ENCODE measurements at places on chromosomes 11 and 22. TPM values are rescaled to one million over a fixed set of nuclear protein-coding genes. Genes with fewer than 3 reads are reported as not detected.

GRCh38 chr11:292211-293121, 3.5 kb downstream of the PGGHG start:
- no peak for DNase-seq

DNA sequence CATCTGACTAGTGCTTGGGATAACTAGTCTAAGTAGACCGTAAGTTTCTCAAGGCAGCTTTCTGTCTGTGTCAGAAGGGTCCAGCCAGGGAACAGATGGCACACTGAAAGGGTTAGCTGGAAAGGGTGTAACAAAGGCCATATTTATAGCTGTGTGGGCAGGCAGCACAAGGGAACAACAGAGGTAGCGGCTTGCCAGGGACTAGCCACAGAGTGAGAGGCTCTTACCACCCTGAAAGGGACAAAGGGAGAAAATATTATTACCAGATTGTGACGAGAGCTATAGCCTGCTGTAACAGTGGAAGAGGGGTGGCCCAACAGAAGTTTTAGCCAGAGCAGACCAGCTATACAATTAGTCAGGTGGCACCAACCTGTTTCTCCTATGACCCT, 129.4 kb downstream of the CCDC34 start:
- DNase-seq, result no peak

DNA sequence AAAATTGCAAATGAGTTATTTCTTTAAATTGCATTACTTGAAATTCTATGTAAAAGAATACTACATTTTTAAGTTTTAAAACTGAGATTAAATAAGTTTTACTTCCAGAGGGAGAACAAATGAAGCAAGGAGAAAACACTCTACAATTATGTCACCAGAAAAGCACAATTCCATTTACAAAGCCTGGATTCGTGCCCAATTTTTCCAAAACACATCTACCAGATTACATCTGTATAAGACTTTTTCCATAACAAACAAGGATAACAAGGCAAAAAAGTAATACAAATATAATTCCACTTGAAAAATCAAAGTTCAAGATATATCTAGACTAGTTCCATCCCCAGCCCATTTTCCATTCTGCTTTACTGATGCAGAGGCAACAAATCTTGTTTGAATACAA, 40.5 kb downstream of the MTMR2 start:
- peak; percentile 43 for DNase-seq

GRCh38 chr11:105903113-105903512, 118.9 kb downstream of the MSANTD4 start:
- DNase-seq, result no peak

MMP8 gene
- under 0.01 TPM for total RNA-seq

USP2 gene
- under 0.01 TPM for total RNA-seq
